GM23248 (cell line): ENCODE measurements at places on chromosomes 4 and X. TPM values are rescaled to one million over a fixed set of nuclear protein-coding genes. Genes with fewer than 3 reads are reported as not detected.

NLRP2B gene
- not detected in 2 replicates for polyA plus RNA-seq

KLHL34 gene
- polyA plus RNA-seq, result not detected in 2 replicates

PABPC1L2B gene
- polyA plus RNA-seq, result not detected in 2 replicates

TACR3 gene
- not detected in 2 replicates for polyA plus RNA-seq

COX18 gene
- 3.6 and 4.9 TPM in 2 replicates for polyA plus RNA-seq

AKAP4 gene
- not detected in 2 replicates for polyA plus RNA-seq

CT55 gene
- polyA plus RNA-seq, result not detected in 2 replicates

DCAF8L2 gene
- polyA plus RNA-seq, result not detected in 2 replicates
